Naive B cell (primary cell): ENCODE measurements at places on chromosomes 2 and 18. TPM values are rescaled to one million over a fixed set of nuclear protein-coding genes. Genes with fewer than 3 reads are reported as not detected.

- DNase-seq = no peak
Observed at GRCh38 chr2:152034257-152034801, 64.5 kb downstream of the CACNB4 start.

EIF2AK3 gene
- polyA plus RNA-seq = 22.0 TPM

DNA sequence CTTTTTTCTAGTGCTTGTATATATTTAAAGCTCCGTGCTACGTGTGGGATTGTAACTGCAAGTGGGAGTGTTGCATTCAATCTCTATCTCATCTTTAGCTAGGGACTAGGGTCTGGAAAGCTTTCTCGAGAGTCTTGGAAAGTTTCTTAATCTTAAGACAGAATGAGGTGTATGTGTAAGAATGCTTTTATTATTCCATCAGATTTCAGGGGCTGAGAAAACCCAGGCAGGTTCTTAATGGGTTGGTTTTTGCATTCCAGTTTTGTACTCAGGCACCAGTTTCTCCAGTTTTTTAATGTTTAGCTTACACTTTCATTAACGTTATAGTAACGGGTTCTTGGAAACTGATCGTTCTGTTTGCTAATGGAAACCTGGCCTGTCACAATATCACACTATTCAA lies 20.3 kb downstream of the MRPL19 start:
- no peak for DNase-seq

- no peak for DNase-seq
Observed at GRCh38 chr2:216328347-216328746, 43.9 kb downstream of the MARCHF4 start.

AQP12A gene
- polyA plus RNA-seq = not detected

UGT1A1 gene
- not detected for polyA plus RNA-seq

DYSF gene
- polyA plus RNA-seq = 3.2 TPM

DNA sequence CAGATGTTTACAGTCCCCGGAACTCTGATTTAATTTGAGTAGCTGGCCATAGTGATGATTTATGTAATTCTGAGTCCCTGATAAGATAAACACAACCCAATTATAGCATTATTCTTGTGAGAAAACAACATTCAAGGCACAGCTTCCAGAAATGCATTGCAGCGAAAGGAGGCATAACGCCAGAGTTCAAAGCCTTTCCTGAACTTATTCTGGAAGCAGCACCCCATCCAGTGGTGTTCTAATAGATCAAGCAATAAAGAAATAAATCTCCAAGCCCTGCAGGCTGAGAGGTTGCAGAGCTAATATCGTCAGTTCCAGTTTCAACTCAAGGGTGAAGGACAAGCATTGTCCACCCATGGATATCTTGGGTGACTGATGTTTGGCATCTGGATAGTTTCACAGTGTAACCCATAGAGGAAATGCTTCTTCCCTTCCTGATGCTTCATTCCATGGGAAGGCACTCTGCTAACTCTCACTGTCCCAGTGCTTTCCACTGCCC lies 18.8 kb downstream of the CDH2 start:
- DNase-seq = no peak

DNA sequence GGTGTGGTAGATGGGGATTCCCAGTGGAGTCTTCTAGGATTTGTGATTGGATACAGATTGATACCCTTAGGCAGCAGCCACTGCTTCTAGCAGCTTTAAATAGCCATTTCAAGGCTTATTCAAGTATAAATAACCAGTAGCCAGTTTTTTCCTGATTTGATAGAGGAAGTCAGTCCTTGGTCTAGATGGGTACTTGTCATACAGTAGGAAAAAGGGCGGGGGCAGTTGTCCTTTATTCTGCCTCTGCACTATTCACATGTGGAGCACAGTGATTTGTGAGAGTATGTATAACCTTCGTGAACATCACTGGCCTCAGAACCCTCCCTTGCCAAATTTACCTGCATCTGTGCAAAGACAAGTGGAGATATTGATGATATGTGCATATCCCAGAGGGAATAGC lies 6.8 kb downstream of the PPP1CB start:
- no peak for DNase-seq

DNA sequence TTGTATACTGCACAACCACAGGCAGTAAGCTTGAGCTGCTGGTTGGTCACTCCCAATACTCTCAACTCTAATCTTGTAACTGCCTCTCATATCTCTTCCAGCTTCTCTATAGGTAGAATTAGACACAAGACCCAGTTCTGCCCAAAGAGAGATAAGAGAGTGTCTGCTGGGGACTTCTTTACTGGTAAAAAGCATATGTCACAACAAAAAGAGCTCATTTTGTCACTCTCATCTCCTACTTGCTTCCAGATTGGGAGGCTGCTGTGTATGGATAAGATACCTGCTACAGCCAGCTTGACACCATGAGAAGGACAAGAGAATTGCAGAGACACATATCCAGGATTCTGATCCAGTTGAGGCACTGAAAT lies 165.2 kb downstream of the PTH2R start:
- no peak for DNase-seq

GRCh38 chr18:49747876-49748275 lies 65.5 kb downstream of the ACAA2 start:
- no peak for DNase-seq
